HEK293T (cell line): ENCODE measurements at places on chromosomes 6 and 20.
A peak's percentile ranks its signal among the peaks of the same experiment; 100 is the strongest.

GRCh38 chr6:106913111-106913510 lies 61.4 kb downstream of the CD24 start:
- DNase-seq, result no peak

DNA sequence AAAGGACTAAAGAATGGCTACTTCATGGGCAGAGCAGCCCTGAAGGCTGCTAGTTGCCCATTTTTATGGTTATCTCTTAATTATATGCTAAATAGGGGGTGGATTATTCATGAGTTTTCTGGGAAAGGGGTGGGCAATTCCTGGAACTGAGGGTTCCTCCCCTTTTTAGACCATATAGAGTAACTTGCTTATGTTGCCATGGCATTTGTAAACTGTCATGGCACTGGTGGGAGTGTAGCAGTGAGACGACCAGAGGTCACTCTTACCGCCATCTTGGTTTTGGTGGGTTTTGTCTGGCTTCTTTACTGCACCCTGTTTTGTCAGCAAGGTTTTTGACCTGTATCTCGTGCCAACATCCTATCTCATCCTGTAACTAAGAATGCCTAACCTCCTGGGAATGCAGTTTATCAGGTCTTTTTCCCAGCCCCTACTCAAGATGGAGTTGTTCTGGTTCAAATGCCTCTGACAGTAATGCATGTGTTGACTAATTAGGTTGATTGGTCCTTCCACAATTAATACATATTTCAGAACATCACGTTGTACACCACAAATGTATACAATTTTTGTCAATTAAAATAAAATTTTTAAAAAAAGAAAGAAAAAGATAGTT lies 139.5 kb downstream of the PDE7B start:
- no peak for DNase-seq

GRCh38 chr20:16007164-16007563 lies 566.1 kb downstream of the KIF16B start:
- no peak for DNase-seq

DNA sequence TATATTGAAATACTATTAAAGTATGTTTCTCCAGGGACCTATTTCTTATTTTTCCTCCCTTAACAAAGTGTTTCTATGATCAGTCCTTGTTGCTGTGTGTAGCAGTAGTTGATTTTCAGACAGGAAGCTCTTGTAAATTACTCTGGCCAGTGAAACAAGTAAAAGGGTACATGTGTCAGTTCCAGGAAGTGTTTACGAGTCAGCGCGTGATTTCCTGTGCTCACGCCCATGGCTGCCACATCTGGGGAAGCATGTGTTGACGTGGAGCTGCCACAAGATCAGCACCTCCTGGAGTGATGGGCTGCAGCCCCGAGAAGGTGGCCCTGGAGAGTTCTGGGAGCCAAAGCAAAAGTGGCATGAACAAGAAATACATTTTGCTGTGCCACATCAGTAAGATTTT lies 38.6 kb upstream of the GGTLC1 start:
- DNase-seq, result no peak

- DNase-seq, result no peak
Observed at GRCh38 chr6:42068872-42069522, 18.7 kb downstream of the TAF8 start.

DNA sequence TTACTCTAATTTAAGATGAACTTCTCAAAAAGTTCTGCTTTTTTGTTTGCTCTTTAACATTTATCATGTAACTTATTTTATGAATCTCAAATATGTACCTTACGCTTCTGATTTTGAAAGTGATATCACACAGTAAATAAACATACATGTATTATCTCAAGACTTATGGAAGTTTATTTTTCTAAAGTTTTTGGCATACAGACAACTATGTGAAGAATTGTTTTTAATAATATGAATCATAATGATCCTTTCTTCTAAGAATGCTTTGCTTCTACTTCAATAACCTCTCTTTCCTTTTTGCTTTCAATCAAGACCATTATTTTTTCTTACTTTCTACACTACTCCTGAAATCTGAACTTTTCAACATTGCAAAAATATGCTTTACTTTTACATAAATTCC lies 816.4 kb downstream of the EYS start:
- no peak for DNase-seq

DNA sequence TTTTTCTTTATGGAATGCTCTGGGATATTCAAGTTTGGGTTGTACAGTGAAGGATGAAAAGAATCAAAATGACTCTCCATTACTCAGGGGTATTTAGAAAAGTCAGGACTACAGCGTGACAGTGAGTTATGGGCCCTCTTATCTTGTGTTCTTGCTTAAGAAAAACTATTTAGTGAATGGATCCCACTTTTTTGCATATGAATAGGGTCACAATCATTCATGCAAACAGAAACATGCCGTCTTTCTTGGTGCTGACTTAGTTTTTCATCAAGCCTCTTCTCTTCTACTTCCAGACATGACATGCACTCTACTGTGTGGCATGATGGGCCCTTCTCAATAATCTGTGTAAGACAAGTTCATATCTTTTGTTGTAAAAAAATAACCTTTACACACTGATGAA lies 488.4 kb upstream of the MMS22L start:
- DNase-seq, result no peak

- DNase-seq, result no peak
Observed at GRCh38 chr6:143759666-143760065, 81.9 kb downstream of the PHACTR2 start.

GRCh38 chr20:50731930-50732690 lies 730 bp downstream of the PARD6B start:
- DNase-seq, result no peak

- no peak for DNase-seq
Observed at GRCh38 chr6:30163918-30164654, 740 bp downstream of the TRIM15 start.

GRCh38 chr6:11432091-11432490 lies 105.5 kb upstream of the TMEM170B start:
- DNase-seq, result no peak

- DNase-seq, result no peak
Observed at GRCh38 chr6:158322724-158323560, 10.7 kb downstream of the TULP4 start.

GRCh38 chr6:37696220-37696840 lies 1.4 kb downstream of the MDGA1 start:
- DNase-seq, result no peak

GRCh38 chr20:733861-734260 lies 34.4 kb downstream of the SLC52A3 start:
- DNase-seq, result no peak

GRCh38 chr6:159959165-159959975 lies 9.5 kb upstream of the IGF2R start:
- no peak for DNase-seq

- DNase-seq, result no peak
Observed at GRCh38 chr6:166420351-166420750, 37.6 kb upstream of the MPC1 start.

- DNase-seq, result no peak
Observed at GRCh38 chr20:38894091-38894847, 31.9 kb upstream of the FAM83D start.

DNA sequence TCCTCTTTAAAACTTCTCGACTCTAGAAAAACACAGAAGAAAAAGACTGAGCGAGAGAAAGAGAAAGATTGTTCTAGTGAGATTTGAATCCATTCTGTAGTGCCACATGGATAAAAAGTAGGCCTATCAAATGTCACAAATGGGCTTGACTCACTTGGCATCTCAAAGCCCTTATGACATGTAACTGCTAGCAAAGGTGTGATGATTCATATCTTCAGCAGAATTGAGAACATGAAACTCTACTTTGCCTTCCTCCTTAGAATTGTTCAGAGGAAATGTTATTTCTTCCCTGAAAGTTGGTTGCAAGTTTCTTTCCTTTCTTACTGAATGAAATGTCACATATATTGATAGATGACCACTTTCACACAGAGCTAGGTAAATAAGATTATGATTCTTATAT lies 40.4 kb upstream of the DUSP22 start:
- no peak for DNase-seq

DNA sequence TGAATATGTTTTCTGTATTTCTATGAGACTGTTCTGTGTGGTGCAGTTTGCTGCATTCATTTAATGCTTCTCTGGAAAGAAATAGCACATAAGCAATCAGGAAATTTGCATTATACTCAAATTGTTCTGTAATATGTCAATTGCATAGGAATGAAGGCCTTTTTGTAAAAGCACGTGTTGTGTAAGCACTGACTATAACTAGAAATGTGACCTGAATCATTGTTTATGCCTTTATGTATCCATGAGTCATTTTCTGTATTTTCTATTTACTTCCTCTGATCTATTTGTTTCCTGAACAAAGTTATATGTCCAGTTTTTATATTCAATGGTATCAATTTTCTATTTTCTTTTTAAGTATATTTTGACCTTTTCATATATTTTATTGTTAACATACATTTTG lies 1455.3 kb downstream of the GRIK2 start:
- no peak for DNase-seq

- DNase-seq, result no peak
Observed at GRCh38 chr6:123972600-123973294, 169.1 kb downstream of the NKAIN2 start.

DNA sequence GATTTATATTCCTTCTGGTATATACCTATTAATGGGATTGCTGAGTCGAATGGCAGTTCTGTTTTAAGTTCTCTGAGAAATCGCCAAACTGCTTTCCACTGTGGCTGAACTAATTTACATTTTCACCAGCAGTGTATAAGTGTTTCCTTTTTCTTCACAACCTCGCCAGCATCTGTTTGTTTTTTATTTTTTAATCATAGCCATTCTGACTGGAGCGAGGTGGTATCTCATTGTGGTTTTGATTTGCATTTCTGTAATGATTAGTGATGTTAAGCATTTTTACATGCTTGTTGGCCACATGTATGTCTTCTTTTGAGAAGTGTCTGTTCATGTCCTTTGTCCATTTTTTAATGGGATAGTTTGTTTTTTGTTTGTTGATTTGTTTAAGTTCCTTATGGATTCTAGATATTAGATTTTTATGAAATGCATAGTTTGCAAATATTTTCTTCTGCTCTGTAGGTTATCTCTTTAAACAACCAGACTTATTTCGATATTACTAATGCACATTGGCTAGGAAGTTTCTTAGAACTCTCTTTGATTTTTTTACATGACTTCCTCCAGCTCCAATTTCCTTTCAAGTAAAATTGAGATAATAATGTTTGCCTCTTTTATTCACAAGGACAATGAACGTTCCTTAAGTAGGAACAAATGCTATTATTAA lies 12.2 kb upstream of the VNN1 start:
- DNase-seq, result no peak

- DNase-seq, result no peak
Observed at GRCh38 chr20:48260129-48260756, 475.0 kb upstream of the SULF2 start.

DNA sequence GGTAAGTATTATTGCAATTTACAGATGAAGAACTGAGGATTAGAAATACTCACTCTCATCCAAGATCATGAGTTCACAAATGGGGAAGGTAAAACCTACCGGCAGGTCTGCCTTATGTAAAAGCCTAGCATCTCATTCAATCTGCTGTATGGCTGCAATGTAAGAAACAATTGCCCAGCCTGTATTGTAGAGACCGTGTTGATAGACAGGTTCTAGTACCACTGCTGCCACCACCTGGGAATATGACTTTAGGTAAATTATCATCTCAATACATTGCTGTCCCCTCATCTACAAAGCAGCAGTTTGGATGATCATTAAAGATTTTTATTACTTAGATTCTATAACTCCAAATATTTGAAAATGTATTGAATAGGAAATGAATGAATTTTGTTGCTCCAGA lies 23.3 kb upstream of the ARHGAP18 start:
- DNase-seq, result no peak

DNA sequence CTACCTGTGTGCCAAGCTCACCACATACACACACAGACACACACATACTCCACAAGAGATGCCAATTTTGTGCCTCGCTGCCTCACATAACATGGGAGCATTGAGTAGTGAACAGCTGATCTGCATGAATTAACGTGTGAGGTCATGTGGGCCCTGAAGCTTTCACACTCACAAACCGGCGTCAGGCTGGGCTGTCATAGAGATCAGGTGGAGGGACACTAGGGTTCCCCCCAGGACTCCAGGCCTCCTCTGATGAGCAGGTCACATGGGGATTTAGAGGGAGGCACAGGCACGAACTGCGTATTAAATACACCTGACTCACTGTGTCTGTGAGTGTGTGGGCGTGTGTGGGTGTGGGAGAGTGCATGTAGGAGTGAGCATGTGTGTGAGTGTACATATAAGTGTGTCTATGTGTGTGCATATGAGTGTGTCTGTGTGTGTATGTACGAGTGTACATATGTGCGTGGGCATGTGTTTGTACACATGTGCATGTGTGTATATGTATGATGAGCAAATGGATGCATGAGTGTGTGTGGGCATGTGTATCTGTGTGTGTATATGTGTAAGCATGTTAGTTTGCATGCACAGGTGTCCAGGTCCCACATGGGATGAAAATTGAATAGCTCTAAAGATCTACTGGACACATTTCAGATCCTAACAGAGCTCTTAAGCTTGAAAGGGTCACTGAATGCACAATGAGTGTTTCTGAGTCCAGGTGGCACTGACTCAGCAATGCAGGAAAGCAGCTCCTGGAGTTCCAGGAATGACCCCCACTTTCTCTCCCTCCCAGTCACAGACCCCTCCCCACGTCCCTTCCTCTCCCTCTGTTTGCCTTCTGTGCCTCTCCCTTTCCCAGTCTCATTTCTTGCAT lies 336.6 kb downstream of the PREX1 start:
- DNase-seq, result no peak

- no peak for DNase-seq
Observed at GRCh38 chr6:139595183-139595582, 220.7 kb upstream of the CITED2 start.

DNA sequence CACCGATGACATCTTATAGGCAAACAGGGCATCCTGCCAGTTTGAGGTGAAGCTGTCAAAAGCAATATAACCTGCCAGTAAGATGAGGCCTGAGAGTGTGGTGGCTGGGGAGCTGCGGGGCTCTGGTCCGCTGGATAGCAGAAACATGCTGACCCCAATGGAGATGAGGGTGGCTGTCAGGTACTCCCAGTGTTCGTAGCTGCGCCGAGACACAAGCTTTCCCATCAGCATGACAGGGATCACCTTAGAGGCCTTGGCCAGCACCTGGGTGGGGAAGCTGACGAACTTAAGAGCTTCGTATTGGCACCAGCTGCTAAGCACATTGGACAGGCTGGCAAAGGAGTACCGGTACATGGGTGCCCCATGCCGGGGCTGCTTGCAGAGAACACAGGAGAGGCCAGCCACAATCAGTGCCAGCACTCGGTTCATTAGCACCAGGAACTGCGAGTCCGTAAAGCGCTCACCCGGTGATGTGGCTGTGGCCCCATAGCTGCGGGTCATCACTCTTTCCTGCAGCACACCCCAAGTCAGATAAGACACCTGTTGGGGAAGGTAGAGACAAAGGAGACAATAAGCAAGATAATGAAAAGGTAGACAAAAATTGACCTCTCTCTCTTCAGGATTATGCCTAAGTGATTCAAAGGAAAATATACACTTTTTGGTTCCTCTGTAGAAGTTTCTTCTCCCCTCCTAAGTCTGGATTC lies 2.1 kb downstream of the SLC35B2 start:
- no peak for DNase-seq

GRCh38 chr6:33774774-33775173 lies 14.2 kb downstream of the LEMD2 start:
- DNase-seq, result no peak

- DNase-seq, result no peak
Observed at GRCh38 chr6:148780918-148781436, 34.1 kb downstream of the UST start.

- DNase-seq, result no peak
Observed at GRCh38 chr20:60584221-60584620, 626.0 kb downstream of the CDH26 start.

- peak; percentile 9 for DNase-seq
Observed at GRCh38 chr20:53080969-53081871, 109.1 kb downstream of the TSHZ2 start.
